ENCODE measurements at places on chromosomes 3 and 15.

GRCh38 chr3:186614266-186614596 lies 1.4 kb downstream of the AHSG start:
- DNase-seq = no peak

DNA sequence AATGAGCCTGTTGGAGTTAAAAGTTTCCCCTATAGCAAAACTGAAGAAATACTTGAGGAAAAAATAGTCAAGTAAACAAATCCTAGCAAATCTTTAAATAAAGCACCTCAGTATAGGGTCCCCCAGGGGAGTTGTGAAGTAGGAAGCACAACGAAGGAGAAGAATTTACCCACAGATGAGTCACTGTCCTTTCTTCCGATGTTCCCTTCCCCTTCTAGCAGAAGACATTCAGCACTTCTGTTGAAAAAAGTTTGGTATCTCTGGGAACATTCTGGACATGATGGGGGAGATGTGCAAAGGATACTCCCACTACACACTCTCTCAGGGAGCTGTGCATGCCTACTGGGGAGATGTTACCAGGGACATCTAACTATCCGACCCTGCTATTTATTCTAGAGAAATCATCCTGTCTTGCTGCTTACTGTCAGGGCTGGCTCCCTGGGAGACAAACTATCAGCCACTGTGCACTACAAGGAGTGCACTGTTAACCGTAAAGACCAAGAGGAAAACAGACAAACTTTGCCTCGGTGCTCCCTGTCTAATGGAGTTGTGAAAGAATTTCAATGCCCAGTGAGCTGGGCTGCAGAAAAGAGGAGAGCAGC lies 93.8 kb downstream of the RFTN1 start:
- DNase-seq = no peak

GRCh38 chr3:171842864-171843518 lies at the start of gene TMEM212:
Gene TMEM212, plus strand, starts transcription at chr3:171843349. Its CDS starts 35 bp downstream, at chr3:171843384.
- no peak for DNase-seq

DNA sequence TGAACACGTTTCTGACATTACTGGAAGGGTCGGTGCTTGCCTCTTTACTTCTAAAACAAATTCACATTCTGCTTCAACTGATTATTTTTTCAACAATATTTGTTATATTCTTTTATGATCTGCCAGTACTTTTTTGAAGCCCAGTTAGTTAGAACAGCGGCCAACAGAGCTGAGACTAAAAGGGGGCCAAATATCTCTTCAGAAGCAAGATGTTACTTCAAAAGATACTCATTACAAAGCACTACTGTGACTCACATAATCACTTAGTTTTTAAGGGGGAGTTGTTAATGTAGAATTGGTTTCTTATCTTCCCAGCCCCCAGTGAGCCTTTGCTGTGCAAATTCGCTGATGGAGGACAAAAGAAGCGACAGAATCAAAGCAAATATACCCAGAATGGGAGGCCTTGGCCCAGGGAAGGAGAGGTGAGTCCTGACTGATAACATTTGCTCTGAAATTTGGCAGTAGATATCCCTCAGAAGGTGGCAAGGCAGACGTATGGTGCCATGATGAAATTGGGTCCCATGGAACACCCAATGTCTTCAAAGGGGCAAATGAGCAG lies 587.8 kb downstream of the RBMS3 start:
- DNase-seq = no peak

DNA sequence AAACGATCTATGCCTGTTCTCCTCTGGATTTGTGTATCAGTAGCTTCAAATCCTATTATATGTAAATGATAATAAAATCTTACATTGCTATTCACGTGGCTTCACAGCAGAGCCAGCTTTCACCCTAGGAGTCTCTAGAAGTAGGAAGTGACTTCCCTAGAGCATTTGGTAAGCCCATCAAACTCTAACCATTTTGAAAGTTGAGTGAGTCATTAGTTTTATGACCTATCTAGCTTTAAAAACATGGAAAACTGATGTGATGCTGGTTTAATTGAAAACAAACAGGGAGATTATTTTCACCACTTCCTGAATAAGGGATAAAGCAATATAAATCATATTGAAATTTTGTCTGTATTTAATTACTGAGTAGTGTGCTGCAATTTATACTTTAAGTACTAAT lies 275.2 kb downstream of the EPHA6 start:
- DNase-seq = no peak
